ENCODE measurements at places on chromosomes 7 and 10.

GRCh38 chr10:70560511-70560941, 42.0 kb downstream of the PRF1 start:
- DNase-seq, result no peak

GRCh38 chr7:8371742-8372141, 61.7 kb upstream of the NXPH1 start:
- no peak for DNase-seq

DNA sequence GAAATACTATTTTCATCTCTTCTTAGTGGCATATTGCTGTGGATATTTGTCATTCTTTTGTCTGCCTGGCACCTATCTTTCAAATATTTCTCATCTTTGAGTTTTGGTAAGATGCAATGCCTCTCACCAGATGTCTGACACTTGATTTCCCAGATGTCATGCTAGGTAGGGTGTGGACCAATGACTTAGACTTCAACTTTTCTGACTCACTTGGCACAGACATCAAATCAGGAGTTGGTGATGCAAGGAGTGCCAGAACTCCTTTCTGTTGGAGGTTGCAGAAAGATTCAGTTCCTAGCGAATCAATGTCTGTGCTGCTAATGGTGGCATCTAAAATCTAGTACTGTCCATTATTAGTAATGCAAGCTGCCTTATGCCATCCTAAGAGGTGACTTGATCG, 216.9 kb upstream of the FERD3L start:
- no peak for DNase-seq

- DNase-seq, result no peak
Observed at GRCh38 chr7:94348142-94348541, 46.6 kb upstream of the COL1A2 start.

GRCh38 chr7:137967143-137968018, 34.5 kb downstream of the CREB3L2 start:
- no peak for DNase-seq

DNA sequence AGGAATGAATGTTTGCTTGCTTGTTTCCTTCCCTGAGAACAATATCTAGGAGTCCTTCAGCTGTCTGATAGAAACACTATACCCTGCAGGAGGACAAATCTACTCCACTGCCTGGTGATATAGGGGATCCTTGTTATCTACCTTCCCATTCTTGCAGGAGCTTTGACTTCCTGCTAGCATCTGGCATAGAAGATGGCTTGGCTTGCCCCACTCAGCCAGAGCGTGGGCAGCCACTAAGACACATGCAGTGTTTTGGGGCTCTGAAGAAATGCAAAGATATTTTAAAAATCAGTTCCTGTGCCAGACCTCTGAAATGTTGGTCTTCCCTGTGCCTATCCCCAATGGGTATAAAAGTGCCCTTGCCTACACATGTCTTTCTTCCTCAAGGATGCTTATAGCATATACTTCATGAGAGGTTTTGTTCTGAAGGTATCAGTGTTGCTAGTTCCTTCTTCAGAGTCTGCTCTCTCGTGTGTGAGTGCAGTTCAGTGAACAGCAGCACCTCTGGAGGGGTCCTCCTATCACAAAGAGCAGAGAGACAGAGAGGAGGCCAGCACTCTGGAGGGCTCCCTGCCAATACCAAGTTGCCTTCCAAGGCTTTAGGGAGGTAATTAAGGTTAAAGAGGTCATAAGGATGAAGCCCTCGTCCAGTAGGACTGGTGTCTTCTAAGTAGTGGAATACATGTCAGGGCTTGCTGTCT, 149.1 kb upstream of the CALCR start:
- DNase-seq, result no peak

- DNase-seq, result peak; percentile 35
Observed at GRCh38 chr10:35420044-35420443, 83.7 kb downstream of the CCNY start.

DNA sequence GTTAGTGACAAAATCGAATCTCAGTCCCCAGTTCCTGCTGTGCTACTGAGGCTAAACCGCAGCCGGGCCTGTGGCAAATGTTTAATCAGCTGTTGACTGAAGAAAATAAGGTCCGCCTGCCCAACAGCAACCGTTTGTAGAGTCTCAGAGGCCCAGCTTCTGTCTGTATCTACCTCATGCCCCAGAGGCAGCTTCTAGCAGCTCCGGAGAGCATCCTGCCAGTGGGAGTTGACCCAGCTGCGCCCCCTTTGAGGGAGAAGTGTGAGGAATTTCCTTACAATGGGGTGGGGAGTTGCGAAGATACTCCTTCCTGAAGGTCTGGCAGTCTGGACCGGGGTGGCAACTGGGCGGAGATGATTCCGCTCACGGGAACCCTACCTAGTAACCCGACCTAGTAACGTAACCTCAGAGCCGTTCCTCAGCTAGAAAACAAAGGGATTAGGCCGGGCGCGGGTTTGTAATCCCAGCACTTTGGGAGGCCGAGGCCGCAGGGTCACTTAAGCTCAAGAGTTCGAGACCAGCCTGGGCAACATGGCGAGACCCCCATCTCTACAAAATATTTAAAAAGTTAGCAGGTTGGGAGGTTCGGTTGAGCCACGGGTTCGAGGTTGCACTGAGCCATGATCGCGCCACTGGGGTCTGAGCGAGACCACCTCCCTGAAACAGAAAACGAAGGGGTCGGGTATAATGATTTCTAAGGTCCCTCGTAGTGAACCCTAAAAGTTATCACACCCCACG, 846 bp upstream of the ZNF775 start:
- DNase-seq, result peak; percentile 34

DNA sequence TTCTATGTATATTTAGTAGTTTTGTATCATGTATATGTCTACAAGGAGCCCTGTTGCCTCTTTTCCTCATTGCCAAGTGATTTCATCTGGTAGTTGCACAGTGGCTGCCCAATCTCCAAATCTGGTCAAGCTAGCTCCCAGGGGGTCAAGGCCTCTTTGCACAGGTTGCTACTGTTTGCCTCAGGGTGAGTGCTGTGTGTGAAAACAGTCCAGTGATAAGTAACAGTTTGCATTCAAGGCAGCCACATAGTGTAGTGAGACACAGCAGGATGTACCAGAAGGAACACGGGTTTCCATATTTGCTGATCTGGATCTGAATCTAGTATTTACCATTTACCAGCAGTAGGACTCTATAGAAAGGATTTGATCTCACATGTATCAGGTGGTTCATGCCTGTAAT, 13.3 kb upstream of the EPC1 start:
- DNase-seq, result no peak

DNA sequence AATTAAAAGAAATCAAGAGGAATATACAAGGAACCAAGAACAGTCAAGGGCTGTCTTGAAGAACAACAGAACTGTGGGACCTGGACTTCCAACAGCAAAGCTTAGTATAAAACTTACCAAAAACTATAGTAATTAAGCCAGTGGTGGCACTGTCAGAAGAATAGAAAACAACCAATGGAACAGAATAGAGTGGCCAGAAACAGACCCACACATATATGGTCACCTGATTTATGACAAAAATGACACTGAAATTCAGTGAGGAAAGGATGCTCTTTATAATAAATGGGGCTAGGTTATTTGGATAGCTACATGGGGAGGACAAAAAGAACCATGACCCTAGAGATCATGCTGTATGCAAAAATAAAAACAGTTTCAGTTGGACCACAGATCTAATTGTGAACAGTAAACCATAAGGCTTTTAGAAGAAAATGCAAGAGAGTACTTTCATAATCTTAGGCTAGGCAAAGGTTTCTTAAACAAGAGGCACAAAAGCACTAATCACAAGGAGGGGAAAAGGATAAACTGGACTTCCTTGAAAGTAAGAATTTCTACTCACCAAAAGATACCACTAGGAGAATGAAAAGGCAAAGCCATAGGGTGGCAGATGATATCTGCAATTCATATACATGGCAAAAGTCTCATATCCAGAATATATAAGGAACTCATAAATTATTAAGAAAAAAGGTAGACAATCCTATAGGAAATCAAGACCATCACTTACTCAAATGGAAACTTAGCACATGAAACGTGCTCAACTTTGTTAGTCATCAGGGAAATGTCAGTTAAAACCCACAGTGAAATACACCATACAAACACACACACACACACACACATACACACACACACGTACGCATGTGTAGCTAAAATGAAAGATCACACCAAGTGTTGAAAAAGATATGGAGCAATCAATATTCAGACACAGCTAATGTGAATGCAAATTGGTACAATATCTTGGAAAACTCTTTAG, 20.8 kb downstream of the HYCC1 start:
- DNase-seq, result no peak

DNA sequence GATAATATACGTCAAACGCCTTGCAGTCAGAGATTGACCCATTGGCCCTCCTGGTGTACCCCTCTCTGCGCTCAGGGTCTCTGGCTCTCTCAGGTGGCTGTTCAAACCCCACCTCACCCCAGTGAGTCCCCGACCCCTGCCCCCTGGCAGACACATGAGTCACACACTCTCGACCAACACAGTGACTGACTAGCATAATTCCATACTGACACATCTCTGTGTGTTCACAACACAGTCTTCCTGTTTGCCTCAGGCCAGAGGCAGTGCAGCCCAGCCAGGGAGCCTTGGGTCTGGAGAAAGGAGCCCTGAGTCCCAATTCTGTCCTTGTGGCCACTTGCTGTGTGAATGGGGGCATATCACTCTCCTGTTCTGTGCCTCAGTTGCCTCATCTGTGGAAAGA, 40.1 kb downstream of the PALD1 start:
- no peak for DNase-seq

DNA sequence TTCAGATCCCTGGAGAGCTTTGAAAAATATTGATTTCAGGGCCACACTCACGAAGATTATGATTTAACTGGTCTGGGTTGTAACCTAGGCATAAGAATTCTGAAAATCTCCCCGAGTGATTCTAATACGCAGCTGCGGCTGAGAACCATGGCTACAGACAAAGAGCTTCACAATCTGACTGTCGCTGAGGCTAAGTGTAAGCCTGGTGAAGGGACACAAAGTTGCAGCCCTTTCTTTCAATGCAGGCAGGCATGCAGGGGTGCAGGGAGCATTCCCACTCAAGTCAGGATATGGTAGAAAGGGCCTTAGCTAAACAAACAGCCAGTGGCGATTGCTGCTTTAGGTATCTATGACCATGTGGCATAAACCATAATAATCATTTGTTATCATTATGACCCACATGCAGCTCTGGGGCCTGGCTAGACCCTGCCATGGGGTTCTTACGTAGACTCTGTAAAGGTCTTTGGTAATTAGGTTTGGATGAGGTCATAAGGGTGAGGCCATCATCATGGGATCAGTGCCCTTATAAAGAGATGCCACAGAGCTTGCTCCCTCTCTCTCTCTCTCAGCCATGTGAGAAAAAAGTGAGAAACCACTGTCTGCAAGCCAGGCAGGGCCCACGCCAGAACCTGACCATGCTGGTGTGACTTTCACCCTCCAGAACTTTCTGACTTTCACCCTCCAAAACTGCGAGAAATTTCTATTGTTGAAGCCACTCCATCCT, 88.4 kb upstream of the LANCL2 start:
- no peak for DNase-seq

- DNase-seq, result no peak
Observed at GRCh38 chr7:66452165-66452564, 176.5 kb upstream of the KCTD7 start.

- DNase-seq, result no peak
Observed at GRCh38 chr10:132061030-132061429, 4.7 kb upstream of the JAKMIP3 start.

DNA sequence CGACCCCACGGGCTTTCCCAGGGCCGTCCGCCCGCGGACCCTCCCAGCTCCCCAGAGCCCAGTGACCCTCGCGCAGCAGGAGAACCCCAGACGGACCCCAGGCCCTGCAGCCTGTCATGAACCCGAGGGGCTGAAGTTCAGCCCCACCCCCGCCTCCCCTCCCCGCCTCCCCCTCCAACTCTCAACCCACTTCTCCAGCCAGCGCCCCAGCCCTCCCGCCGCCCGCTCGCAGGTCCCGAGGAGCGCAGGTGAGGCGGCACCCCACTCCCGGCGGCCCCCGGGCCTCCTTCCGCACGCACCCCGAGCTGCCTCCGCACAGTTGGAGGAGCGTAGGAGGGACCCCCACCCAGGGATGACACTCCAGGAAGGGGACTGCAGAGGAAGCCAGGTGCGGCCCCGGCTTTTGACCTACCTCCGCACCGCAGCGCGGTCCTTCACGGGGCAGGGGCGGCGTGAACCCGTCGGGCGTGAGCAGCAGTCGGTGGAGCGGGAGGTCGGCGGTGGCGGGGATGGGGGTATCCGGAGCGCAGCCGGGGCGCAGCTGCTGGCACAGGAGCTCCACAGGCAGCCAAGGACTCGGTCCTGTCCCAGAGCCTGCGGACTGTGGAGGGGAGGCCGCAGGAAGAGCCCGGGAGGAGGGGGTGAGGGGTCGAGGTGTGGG, at the start of gene TMEM176A:
Gene TMEM176A, plus strand, starts transcription at position 189 of the 661 bp plus-strand sequence. CDS start 782 bp downstream, outside the sequence.
- no peak for DNase-seq

DNA sequence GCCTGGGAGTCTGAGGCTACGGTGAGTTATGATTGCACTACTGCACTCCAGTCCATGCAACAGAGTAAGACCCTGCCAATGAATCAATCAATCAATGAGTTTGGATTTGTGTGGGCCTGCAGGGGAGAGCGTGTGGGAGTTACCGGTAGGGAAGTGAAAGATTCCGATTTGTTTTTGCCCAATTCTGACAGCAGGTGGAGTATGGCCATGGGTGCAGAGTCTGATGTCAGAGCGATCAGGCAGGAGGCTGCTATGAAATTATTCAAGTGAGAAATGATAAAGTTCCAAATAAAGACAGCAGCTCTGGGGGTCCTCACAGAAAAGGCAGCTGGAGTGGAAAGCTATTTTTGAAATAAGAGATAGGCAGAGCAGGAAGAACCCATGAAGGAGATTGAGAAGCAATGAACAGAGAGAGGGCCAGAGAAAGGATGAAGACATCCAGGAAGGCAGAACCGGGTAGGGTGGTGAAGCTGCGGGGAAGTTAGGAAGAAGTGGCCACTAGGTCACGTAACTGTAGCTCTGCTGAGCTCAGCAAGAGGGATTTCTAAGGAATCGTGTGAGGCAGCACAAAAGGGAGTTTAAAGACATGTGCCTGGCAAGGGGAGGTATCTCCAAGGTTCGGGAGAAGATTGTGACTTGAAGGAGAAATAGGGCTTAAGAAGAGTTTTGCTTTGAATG, 93.7 kb upstream of the NMT2 start:
- DNase-seq, result no peak

- no peak for DNase-seq
Observed at GRCh38 chr10:91284486-91285090, 64.1 kb downstream of the PCGF5 start.

DNA sequence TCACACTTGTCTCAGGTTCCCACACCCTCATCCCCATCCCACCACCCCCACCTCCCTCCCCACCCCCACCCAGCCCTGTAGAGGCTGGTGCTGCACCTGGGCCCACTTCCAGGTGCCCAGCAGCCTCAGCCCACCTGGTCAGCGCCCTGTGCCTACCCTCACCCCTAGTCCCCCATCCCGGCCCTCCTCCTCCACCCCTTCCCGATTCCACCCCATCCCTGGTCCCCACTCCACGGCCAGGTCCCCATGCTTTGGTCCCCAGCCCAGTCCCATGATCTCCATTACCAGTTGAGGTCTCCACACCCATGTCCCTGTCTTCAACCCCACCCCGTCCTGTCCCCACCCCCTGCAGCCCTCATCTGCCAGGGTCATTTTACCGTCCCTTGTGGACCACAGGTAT, 24.6 kb upstream of the CNPY1 start:
- DNase-seq, result no peak

- DNase-seq, result no peak
Observed at GRCh38 chr7:149874644-149875028, 867 bp downstream of the ATP6V0E2 start.

- DNase-seq, result peak; percentile 24
Observed at GRCh38 chr10:58593008-58593407, 80.3 kb downstream of the BICC1 start.
